ENCODE measurements at places on chromosomes 2 and 18. TPM values are rescaled to one million over a fixed set of nuclear protein-coding genes. Genes with fewer than 3 reads are reported as not detected.

OTOS gene
- not detected for polyA plus RNA-seq

CD28 gene
- polyA plus RNA-seq = 2.5 TPM

REG1B gene
- polyA plus RNA-seq = not detected

VSNL1 gene
- 18.0 TPM for polyA plus RNA-seq

UGT1A5 gene
- polyA plus RNA-seq = not detected

TNFRSF11A gene
- polyA plus RNA-seq = 4.5 TPM

CPLX4 gene
- polyA plus RNA-seq = not detected

SLC4A5 gene
- 13.8 TPM for polyA plus RNA-seq

SNORC gene
- 0.97 TPM for polyA plus RNA-seq

DNA sequence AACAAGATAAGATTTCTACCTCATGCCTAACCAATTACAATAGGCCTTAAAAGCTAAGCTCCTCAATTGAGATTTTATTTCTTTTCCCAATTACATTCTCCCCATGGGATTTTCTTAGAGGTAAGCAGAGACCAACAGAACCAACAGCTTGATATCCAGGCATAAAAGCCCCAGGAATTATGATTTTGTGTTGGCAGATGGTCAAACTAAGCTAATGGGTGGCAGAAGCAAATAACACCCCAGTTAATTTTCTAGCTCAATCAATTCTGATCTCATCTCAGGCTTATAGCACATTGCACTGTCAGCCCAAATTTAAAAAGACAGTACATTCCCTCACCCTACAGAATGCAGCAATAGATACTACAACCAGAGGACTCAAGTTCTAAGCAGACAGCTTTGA lies 156.4 kb downstream of the NRXN1 start:
- no peak for DNase-seq

- no peak for DNase-seq
Measured at GRCh38 chr2:71811157-71811556, 336.5 kb downstream of the CYP26B1 start.

GRCh38 chr2:57862153-57862552 lies 184.5 kb upstream of the VRK2 start:
- no peak for DNase-seq

GRCh38 chr2:30784682-30785081 lies 22.6 kb downstream of the CAPN13 start:
- no peak for DNase-seq

DNA sequence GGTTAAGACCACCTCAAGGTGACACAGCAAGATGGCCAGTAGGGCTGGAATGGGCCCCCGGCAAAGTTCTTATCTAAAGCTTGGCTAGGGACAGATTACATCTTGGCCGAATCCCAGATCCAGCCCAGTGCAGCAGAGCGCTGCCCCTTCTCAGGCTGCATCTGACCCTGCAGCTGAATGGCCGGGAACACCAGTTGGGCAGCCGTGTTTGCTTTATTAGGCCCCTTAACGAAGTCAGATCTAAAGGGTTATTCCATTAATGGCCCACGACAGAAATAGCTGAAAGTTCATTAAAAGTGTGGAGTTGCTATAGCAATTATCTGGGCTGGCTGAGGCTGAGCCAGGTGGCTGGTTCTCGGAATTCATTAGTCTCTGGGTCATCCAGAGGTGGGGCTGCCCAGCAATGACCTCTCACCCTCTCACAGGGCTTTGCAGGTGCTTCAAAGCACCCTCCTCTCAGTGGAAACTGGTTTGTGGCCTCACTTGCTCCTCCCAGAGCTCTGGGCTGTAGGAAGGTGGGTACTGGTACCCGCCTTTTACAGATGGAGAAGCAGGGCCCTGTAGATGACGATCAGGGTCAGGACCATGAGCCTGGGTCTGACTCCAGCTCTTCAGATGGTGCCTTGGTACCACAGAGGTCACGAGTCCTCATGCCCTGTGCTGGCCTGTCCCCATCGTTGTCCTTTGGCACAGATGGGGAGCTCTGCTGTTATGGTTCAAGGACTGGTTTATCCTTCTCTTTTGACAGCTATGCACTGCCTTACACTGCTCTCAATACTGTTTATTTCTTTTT lies 68.8 kb downstream of the EMX1 start:
- no peak for DNase-seq

DNA sequence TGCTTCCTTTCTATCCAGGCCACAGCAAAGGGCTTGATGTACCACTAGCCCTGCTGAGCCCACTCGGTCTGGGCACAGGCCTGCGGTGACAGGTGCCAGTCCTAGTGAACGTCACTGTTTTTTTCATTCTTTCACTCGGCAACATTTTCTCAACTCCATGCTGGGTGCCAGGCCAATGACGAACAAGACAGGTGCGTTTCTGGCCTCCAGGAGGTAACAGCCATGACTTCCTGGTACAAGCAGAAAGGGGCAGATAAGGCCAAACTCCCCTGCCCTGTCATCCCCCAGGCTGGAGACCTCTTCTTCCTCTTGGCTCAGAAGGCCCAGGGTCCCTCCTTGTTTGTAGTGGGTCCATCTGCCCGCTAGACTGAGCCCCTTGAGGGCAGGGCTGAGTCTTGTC lies 55.7 kb upstream of the OTOF start:
- DNase-seq = peak; percentile 9

GRCh38 chr2:64128943-64129391 lies 15.3 kb downstream of the PELI1 start:
- no peak for DNase-seq

GRCh38 chr2:97699765-97700444 lies 13.5 kb upstream of the ZAP70 start:
- DNase-seq = peak; percentile 55

DNA sequence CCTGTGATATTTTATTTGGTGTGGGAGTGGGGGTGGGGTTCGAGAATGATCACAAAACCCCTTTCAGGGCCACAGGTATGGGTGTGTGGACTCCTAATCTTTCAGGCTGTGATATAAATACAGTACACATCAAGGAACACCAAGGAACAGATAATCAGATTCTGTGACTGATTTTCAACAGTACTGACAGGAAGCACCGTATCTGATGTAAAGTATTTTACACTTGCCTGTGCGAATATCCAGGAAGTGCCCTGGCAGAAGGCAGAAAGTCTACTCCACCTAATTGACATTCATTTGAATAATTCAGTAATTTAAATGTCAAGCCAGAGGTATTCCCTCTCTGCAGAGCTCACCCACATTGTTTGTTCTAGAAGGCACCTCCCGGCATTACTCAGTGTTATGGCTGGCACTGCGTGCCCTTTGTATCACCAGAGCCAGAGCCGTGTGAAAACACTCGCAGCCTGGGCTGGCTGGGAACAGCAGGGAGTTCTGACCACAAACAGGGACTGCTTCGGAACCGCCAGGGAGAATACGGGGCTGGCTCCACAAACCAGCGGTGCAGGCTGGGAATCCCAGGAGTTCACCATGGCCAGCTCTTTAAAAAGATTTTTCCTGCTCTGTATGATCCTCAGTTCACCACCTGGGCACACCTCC lies 91.8 kb downstream of the ACVR1 start:
- DNase-seq = peak; percentile 37

DNA sequence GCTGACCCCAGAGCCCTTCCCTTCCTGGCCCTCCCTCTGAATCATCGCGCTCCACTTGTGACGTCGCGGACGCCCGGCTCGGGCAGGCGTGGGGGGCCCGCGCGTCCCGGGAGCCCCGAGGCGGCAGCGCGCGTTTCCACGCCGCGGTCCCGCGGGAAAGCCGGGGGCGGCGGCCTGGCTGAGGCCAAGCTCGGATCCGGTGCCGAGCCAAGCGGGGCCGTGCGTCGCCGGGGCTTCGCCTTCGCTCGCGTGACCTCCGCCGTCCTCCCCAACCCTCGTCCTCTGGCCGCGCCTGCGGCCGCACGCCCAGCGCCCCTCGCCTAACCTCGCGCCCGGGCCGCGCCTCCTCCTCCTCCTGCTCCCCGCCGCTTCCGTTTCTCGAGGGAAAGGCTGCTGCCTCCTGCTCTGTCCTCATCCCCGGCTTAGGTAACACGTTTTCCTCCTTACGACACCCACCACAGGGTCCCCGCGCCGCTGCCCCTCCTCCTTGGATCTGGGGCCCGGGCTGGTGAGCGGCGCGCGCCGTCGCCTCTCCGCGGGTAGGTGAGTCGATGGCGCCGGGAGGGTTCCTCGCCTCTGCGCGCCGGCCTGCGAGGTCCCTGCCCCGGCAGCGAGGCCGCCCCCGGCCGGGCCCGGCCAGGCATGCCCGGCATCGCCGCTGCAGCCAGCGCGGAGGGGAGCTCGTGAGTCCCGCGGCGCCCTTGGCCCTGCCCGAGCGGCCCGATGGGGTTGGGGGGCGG lies at the start of gene INPP1:
Gene INPP1 (plus strand): TSS at position 54 of the 740 bp plus-strand sequence. CDS start 16,514 bp downstream, outside the sequence.
- peak; percentile 94 for DNase-seq

DNA sequence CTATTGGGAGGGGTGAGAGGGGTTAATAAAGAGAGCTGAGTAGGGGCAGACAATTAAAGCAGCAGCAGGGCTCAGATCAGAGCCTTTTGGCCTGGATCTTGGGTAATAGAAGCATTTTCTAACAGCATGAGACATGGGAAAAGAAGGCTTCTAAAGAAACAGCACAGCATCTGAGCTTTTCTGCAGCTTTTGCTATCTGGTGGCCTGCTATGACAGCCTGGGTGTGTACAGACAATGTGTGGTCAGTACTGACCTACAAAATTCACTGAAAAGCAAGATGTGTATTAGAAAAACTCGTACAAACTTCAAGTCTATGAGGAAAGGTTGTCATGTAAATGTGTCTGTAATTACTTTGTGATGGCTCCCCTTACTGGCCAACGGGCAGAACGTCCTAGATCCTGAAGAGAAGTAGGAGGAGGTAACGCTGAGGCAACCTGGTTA lies 95.6 kb downstream of the GALNT3 start:
- DNase-seq = no peak

DNA sequence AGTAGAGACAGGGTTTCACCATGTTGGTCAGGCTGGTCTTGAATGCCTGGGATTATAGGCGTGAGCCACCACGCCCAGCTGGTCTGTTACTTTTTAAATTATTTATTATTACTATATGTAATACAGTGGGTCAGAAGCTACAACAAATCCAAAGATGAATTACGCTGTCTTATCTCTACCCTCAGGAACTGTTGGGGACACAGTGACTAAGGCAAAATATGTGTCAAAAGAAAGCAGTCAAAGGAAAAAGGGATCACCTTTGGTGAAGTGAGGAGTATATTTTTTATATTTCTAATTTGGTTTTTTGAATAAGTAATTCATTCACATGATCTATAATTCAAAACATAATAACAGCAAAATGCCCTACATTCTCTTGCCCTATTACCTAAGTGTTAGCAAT lies 4.7 kb downstream of the CREB1 start:
- no peak for DNase-seq

- DNase-seq = no peak
Measured at GRCh38 chr2:230408244-230408842, 7.7 kb upstream of the SP100 start.

- peak; percentile 17 for DNase-seq
Measured at GRCh38 chr2:180033993-180034894, 27.1 kb upstream of the CWC22 start.
